Suppressor macrophage (primary cell): ENCODE measurements at places on chromosomes 6 and 20.

DNA sequence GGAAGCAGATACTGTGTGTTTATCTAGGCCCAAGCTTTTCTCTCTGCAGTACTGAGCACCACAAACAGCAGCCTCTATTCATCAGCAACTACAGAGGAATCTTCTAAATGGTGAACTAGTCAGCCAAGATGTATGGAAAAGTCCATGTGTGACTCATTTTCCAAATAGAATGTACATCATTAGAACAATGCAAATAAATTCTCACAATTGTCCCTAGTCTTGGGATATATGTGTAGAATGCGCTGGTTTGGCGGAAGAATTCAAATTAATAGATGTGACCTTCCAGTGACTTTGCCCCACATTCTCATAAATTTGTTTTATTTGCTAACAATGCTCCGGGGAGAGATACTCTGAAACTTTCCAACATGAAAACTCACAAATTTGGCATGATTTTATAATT is 436.2 kb downstream of the CBLN4 start:
- no peak for DNase-seq

GRCh38 chr20:59346061-59346460 is 45.6 kb downstream of the EDN3 start:
- DNase-seq = no peak

GRCh38 chr20:54535746-54536145 is 60.4 kb downstream of the DOK5 start:
- no peak for DNase-seq

DNA sequence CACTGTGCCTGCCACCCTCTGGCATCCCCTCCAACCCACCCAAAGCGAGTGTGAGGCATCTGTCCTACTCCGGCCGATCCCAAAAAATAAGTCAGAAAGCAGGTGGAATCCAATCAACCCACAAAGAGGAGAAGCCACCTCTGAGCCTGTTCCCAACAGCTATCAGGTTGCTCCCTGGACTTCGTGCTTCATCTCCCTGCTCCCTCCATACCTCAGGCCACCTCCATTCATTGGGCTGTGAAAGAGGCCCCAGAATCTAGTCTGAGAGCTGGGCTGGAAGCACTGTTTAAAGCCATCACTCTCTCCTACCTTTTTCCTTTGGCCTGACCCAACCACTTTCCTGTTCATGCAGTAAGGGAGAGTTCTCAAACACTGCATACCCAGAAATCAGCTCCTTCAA is 106.1 kb downstream of the ZMYND8 start:
- no peak for DNase-seq

DNA sequence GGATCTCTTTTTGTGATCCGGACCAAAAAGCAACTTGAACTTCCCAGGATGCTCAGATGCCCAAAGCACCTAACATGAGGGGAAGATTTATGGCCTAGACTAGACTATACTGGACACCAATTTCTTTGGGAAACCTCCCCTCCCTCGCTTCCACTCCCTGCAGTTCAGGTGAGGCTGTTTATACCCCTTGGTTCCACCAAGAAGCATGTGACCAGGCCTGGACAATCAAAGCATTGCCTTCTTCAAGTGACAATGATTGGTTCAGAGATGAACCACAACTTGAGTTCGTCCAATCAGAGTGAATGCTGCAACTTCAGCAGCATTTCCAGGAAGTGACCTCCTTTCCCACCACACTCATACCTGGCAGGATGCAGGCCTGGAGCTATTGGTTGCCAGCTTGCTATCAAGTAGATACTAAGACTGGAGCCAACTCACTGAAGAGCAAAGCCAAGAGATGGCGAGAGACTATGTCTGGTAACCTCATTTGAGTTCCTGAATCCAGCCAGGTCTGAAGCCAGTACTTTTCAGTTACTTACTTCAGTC is 45.6 kb upstream of the SLC9A8 start:
- DNase-seq = no peak

DNA sequence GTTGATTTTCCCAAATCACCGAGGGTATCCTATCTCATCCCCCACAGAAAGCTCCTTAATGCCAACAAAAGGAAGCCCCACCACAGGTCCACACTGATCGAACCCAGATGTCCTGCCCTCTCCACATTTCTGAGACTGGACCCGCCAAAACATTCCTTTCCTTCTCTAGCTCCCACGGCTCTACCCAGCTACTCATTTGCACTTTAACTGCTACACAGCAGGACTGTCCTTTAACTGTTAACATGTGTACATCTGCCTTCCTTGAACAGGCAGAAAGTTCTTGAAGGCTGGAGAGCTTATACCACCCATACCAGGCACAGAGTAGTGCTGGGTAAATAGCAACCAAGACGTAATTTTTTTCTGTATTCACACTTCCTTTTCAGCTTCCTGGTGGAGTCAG is 68.6 kb downstream of the TRMT6 start:
- no peak for DNase-seq
